Endodermal cell (in vitro differentiated cells): ENCODE measurements at places on chromosomes 6 and 20. TPM values are rescaled to one million over a fixed set of nuclear protein-coding genes. Genes with fewer than 3 reads are reported as not detected.

Gene MAK
- total RNA-seq = 0.35 and 0.47 TPM in 2 replicates

Gene GGTLC1
- total RNA-seq = not detected in 3 replicates

Gene ZNF76
- total RNA-seq = 41.0 and 42.9 TPM in 2 replicates

Gene HNF4A
- total RNA-seq = 47.2 and 56.3 TPM in 2 replicates

Gene BPIFB4
- total RNA-seq = 0.33 TPM in 1 of 3 replicates, not detected in the others

Gene WFDC5
- not detected in 3 replicates for total RNA-seq

Gene LINC00237
- total RNA-seq = not detected in 3 replicates

Gene LAMA4
- total RNA-seq = 0.24 to 2.6 TPM (median 0.82 TPM) in 3 replicates

Gene EPPIN
- total RNA-seq = 0.18 TPM in 2 replicates

Gene ZDHHC14
- total RNA-seq = 2.3 and 3.5 TPM in 2 replicates

Gene PNPLA1
- total RNA-seq = not detected in 3 replicates

Gene CPXM1
- total RNA-seq = 74.7 and 80.1 TPM in 2 replicates

Gene FLOT1
- 109 and 121 TPM in 2 replicates for total RNA-seq

Gene MCM8
- 15.5 to 43.0 TPM (median 41.9 TPM) in 3 replicates for total RNA-seq

Gene TREML1
- total RNA-seq = 0.31 to 0.65 TPM (median 0.31 TPM) in 3 replicates

Gene PSORS1C1
- 0.47 and 1.1 TPM in 2 replicates for total RNA-seq

Gene HEY2
- 1.1 to 2.8 TPM (median 2.3 TPM) in 3 replicates for total RNA-seq

Gene OR2H1
- not detected in 3 replicates for total RNA-seq

- DNase-seq = peak; percentile 41
Measured at GRCh38 chr6:168126566-168127383, 47.8 kb upstream of the FRMD1 start.

DNA sequence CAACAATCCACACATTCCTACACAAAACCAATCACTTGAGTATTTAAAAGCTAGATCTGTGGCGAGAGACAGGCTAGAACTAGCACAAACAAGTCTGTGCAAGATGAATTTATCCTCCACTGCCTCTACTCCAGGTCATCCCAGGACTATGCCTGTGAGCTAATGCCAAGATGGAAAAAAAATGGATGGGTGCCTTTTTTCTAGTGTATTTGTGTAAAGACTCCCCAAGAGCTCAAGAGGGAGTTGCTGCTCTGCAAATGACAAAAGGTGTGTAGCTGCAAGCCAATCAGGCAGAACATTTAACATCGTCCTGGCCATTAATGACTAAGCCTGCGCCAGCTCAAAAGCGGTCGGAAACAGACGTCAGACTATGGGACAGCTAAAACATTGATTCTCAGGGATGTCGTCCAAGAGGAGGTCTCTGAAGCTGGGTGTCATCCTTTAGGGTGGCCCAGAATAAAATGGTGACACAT lies 21.9 kb downstream of the ATXN1 start:
- DNase-seq = no peak

DNA sequence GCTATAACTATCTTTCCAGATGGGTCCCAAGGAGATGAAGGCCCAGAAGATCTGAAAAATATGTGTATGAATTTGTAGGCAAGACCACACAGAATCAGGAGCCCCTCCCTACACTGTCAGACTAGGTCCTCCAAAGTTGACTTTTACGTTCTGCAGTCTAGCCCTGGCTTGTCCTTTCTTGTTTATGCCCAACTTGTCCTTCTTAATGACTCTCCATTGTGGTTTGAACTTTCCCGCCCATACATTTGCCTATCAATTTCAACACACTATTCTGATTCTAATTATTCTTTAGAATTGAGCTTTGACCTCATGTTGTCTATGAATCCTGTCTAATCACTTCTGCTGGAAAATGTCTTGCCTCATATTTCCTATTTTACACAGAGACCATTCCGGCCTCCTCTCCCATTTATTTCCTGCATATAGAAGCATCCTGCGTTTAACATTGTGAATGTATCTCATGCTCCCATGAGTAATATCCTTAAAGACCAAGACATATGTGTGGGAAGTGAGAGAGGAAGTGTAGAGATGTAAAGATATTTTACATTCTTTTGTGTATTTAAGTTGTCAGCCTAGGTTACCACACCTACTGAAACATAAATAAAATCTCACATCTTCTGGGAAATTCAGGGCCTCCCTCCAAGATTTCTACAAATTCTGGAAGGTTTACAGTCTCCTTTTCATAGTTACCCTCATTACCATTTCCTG lies 348.3 kb downstream of the BCKDHB start:
- no peak for DNase-seq

- DNase-seq = no peak
Measured at GRCh38 chr6:87341158-87341557, 3.5 kb upstream of the C6orf163 start.

- no peak for DNase-seq
Measured at GRCh38 chr6:13261464-13261994, 66.8 kb downstream of the TBC1D7 start.

- DNase-seq = no peak
Measured at GRCh38 chr6:11008821-11009220, 35.3 kb downstream of the ELOVL2 start.

GRCh38 chr6:124551711-124552233 lies 410.5 kb upstream of the RNF217 start:
- no peak for DNase-seq

GRCh38 chr20:22341508-22341907 lies 242.9 kb downstream of the FOXA2 start:
- no peak for DNase-seq

- DNase-seq = peak; percentile 78
Measured at GRCh38 chr6:26087284-26088115, at the start of gene HFE. Gene HFE (plus strand): TSS chr6:26087429. CDS start chr6:26087441, 12 bp downstream.

DNA sequence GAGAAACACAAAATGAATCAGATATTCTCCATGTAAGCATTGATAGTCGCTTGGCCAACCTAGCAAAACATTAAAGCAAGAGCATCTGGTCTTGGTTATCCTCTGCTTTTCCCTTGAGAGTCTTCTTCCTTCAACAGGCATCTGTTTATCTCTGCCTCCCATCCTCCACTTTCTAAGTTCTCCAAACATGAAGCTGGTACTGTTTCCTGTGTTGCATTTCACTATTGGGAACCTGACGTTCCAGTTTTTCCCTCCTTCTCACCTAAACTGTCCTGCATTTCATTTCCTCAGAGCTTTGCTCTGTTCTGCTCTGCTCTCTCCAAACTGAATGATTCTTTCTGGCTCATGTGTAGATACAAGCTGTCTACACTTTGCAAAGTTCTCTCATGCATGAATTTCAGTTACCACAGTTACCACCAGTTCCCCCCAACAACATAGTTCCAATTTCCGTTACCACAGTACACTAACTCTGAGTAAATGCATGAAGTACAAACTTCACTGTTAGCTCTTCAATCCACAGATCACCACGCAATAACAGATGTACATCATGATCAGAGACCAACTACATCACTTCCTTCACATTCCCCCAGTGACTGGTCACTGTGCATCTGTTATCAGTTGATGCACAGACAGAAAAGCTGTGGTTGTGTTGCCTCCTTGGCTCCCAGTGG lies 86.7 kb upstream of the F13A1 start:
- no peak for DNase-seq

DNA sequence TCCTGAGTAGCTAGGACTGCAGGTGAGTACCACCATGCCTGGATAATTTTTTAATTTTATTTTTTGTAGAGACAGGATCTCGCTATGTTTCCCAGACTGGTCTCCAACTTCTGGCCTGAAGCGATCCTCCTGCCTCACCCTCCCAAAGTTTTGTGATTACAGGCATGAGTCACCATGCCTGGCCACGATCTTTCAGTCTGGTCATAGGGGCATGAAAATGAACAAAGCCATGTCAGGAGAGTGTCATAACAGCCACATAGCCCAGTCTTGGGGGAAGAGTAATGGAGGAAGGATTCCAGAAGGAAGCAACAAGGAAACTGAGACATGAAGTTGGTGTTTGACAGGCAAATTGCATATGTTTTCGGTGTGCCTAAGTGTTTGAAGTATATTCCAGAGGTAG lies 17.0 kb upstream of the SNX3 start:
- DNase-seq = no peak

DNA sequence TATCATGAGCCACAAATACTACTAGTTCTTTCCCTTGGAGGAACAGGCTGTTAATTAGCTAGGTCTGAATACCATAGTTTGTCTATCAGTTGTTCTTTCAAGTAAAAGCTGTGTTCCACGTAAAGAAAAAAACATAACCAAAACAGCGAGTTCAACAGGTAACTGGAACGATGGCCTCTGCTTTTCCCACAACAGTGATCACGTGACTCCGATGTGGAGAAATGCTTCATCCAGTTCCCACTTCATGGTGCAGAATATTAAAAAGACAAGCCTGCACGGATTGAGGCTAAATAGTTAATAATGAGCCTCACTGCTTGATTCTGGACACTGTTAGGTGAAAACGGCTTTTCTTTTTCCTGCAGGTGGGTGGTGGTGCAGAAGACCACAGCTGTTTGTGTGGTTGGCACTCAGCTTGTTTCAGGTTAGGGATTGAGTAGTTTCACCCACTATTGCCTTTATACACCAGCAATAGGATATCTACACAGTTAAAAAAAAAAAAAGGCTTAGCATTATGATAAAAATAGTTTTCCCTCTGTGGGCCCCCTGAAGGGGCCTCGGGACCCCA lies 88.1 kb downstream of the DACT2 start:
- no peak for DNase-seq

- no peak for DNase-seq
Measured at GRCh38 chr6:158230967-158231550, 62.9 kb downstream of the GTF2H5 start.

- no peak for DNase-seq
Measured at GRCh38 chr20:35276408-35276807, 1.5 kb downstream of the MMP24OS start.

DNA sequence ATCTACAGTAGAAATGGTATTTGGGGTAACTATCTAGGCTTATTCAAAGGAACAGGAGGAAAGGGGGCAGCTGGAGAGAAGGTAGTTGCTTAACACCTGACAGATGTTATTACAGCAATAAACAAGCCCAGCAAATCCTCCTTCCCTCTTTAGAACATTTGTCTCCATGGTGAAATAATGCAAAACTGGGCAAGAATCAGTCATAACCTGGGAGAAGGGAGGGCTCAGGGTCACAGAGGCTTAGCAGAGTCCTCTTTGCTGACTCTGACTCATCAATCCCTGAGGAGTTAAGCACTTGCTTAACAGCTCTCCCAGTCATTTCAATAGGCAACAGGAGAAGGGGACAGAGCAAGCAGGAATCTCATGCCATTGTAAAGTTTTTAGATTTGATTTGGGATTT lies 230.3 kb downstream of the IBTK start:
- DNase-seq = peak; percentile 66

GRCh38 chr20:8601542-8601912 lies 467.4 kb upstream of the PLCB4 start:
- no peak for DNase-seq

DNA sequence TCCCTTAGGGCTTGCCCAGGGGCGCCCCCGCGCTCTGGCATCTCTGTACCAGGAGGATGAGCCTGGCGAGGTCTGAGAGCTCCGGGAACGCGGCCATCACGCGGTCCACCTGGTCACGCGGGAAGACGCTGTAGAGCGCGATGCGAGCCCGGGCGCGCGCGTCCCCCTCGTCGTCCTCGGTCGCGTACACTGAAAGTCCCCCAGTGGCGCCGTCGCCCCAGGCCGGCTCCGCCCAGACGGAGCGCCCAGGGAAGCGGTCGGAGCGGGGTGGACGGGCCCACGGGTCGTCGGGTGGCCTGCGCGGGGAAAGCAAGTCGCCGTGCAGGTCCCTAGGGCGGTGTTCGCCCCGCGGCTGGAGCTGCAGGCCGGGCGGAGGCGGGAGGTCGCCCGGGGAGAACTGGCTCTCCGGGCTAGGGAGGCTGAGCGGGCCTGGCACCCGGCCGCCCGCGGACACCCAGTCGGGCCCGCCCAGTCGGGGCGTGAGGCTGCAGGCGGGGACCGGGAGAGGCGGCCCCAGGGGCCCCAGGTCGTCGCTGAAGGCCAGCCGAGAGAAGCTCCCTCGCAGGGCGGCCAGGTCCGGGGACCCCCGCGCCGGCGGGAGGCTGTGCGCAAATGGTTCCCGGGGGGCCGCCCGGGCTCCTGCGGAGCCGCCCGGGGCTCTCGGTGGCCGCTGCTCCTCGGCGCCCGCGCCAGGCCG lies 34.0 kb downstream of the ZC3H12D start:
- peak; percentile 72 for DNase-seq

DNA sequence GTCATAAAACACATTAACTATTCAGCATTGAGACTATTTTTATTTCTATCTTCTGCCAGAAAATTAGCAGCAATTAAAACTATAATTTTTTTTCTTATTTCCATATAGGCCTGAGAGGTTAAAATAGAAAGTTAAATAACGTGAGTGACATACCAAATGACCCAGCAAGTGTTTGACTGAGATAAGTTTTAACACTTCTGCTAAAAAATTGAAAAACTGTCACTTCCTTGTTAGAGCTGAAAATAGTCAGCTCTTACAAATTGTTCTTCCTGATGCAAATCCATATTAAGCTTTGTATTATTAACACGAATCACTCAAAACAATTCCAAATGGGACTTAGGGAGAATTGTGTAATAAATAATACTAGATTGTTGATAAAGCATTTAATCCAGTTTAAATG lies 26.5 kb upstream of the STX11 start:
- DNase-seq = no peak

DNA sequence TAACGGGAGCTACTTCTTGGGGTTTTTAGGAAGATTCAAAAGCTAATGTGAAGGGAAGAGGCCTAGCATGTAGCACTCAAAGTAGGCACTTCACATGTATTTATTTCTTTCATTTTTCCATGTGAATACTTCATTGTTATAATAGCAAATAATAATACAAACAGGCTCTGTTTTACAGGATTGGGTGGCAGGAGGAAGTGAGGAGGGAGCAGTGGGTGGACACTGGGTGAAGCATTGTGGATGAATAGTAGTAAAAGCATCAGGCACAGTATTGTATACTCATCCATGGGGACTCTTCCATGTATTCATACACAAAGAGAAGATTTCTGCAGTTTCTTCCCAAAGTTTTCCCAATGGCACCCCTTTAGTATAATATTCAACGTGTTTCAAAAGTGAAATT lies 38.4 kb upstream of the SNRPB2 start:
- no peak for DNase-seq

DNA sequence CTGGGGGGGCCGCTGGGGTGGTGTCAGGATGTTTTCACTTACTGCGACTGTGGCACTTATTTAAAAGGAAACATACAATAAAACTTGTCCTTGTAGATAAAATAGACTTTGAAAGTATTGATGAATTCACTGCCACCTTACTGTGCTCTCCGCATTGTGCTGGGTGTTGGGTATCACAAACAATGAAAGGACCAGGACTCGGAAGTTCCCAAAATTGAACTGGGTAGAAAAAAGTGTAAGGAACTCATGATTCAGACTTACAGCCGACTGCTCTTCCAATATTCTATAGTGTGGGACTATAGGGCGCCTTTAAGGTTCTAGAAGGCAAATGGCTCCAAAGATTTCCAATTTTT lies 32.1 kb upstream of the ID4 start:
- DNase-seq = no peak

DNA sequence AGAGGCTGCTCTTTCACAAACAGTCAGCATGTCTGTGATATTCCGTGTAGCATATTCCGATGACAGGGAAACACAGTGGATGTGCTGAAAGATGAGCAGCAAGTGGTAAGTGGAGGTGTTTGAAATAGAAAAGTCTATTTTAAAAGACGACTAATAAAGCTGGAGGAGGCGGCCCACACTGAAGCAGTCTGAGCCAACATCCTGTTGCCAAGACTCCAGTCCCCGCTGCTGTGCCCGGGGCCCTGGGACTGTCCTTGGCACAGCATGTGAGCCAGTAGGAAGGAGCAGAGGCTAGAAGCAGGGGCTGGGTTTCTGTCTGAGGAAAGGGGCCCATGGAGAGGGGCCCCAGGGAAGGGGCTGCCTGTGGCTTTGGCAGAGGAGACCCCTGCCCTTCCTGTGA lies 351.5 kb upstream of the CHD6 start:
- no peak for DNase-seq

- peak; percentile 71 for DNase-seq
Measured at GRCh38 chr20:36367907-36368799, 62.0 kb downstream of the DLGAP4 start.

GRCh38 chr6:141110481-141110880 lies 1022.2 kb upstream of the GJE1 start:
- DNase-seq = no peak
